Urinary bladder (tissue), 4 donors: ENCODE measurements at places on chromosomes 7 and 10. TPM values are rescaled to one million over a fixed set of nuclear protein-coding genes. Genes with fewer than 3 reads are reported as not detected.

- DNase-seq: no peak
These were observed 47.1 kb upstream of the GAD2 start for GRCh38 chr10:26169466-26169865.

DNA sequence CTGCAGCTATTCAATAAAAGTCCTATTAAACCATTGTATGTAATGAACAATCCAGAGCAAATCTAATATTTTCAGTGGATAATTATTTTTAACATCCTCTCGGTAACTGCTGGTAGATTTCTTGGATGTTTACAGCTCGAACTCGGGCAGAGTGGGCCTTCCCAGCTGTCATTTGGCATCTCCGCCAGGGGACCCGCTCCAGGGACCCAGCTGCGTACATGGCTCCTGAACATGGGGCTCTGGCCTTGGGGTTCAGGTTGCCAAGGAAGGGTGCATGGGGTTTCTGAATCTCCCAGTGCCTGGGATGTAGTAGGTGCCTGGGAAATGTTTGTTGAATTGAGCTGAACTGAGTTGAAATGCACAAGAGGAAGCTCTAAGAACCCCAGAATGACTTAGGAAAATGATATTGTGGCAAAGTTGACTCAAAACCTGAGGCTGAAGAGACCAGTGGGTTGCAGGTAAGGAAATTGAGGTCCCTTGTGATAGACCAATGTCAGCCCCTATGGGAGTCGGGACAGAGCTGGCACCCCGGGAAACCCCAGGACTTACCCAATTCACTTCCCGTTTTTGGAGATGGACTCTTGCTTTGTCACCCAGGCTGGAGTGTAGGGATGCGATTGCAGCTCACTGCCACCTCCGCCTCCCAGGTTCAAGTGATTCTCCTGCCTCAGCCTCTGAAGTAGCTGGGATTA is 228.4 kb downstream of the CUX1 start:
- DNase-seq: no peak

H2BK1 gene
- total RNA-seq: not detected

DNA sequence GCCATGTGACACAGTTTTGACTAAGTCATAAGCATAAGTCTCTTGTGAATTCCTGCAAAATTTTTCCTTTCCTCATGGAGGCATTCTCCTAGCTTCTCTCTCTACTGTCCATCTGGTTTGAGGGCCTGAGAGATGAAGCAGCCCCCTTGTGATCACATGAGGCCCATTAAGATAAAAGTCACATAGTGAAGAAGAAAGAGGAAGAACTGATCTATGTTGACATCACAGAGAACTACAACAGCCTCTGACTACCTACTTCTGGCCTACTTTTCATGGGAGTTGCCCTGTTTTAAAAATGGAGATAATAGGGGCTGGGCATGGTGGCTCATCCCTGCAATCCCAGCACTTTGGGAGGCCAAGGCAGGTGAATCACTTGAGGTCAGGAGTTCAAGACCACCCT is 50.4 kb downstream of the TFEC start:
- no peak for DNase-seq

DNA sequence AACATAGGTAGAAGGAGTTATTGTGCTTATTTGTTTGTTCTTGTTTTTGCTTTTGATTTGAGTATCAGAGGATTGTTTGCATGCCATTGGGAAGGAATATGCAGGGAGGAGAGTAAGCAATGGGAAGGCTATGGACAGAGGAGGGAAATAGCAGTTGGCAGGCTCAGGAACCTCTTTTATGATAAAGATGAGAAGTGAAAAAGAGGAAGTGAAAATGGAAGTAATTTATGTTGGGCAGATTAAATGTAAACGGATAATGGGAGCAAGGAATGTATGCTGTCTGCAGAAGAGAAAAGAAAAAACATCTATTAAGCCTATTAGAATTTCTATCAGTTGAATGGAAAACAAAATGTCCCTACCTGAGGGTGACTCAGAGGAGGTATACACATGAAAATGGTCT is 90.1 kb upstream of the NPSR1 start:
- DNase-seq: no peak

- peak; percentile 86 for DNase-seq
These were observed at the start of gene HERC4 for GRCh38 chr10:68074775-68075549. Gene HERC4, minus strand, starts transcription at chr10:68075283. Its CDS starts 2,175 bp downstream, at chr10:68073108.

- no peak for DNase-seq
These were observed 29.4 kb upstream of the ANAPC16 start for GRCh38 chr10:72186258-72186981.

PON1 gene
- not detected for total RNA-seq

GRCh38 chr10:63013755-63014154 is 119.4 kb upstream of the NRBF2 start:
- DNase-seq: no peak

DNA sequence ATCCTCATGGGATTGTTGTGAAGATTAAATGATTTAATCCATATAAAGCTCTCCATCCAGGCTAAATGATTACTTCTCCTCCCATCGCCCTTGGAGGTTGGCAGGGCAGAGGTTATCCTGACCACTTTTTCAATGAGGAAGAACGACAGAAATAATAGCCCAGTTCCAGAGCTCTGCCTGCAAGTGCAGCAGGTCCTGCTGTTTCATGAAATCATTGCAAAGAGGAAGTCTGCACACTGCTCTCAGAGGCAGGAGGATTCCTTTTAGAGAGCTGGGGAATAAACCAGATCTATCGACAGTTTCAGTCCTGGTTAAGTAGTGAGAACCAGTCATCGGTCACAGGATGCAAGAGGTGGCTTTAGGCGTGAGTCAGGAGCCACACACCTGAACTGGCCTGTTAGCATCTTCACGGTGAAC is 25.0 kb upstream of the CDH23 start:
- DNase-seq: no peak

DNA sequence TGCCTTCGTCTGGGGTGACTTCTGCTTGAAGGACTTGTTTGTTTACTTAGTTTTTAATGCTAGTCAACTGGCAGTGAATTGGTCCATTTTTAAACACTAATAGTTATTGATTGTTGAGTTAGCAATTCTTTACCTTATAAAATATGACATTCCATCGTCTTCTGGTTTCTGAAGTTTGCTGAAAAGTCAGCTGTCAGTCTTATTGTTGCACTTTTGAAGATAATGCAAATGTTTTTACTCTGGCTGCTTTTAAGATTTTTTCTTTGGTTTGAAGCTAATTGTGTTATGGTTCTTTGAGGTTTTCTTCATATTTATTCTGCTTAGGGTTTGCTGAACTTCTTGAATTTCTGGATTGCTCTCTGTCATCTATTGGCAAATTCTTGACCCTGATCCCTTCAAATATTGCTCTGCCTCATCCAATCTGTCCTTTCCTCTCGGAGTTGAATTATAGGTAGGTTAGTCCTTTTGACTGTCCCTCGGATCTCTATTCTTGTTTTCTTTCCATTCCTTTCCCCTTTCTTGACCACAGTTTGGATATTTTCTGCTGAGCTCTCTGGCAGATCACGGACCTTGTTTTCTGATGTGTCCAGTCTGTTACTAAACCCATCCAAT is 24.2 kb downstream of the MGMT start:
- no peak for DNase-seq

- no peak for DNase-seq
These were observed 30.2 kb upstream of the CXCL12 start for GRCh38 chr10:44415121-44415520.

DNA sequence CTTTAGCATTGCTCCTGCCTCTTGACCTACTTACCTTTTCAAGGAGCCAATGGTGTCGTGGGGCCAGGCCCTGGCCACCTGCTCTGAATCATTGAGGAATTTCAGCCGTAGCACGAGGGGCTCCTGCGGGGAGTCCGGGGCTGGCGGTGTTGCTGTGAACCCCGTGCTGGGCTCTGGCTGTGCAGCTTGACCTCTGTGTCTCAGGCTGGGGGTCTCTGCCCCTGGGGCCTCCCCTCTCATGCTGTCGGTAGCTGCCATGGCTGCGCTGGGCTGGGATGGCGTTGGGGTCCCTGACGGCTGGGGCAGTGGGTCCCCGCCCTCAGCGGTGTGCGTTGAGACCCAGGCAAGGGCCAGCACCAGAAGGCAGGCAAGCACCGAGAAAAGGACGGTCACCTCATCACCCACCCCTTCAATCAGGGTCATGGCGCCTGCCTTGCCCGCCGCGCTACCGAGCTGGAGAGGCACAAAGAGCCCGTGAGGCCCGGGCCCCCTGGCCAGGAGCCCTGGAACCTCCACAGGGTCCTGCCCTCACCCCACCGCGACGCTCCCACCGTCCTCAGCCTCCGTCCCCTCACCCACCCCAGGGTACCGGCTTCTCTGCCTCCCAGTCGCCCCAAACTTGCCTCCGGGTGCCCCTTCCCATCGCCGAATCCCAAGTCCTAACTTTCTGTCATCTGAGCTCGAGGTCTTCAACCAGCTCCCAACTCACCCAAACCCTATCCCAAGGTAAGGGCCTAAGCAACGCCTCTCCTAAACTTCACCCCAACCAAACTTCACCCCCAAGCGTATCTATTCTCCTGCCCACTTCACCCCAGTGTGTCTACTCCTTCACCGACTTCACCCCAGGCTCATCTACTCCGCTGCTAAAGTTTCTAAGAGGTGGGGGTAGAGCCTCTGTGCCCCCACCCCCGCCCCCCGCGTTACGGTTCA is 887 bp downstream of the TMUB1 start:
- no peak for DNase-seq

DNA sequence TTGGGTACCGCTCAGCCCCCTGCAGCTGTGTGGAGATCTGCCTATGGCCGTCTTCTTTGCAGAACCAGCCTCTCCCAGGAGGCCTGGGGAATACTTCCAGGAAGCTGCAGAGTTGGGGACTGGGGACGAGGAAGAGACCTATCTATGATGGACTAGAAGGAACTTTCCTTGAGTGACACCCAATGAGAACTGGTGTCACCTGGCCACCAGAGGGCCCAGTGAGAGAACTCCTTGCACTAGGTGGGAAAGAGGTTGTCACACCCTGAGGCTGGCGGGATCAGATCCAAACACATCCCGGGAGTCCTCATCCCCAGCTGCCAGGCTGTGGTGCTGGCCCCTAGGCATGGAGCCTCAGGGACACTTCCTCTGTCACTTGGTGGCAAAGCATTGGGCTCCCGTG is 4.9 kb upstream of the GRID2IP start:
- no peak for DNase-seq

DNA sequence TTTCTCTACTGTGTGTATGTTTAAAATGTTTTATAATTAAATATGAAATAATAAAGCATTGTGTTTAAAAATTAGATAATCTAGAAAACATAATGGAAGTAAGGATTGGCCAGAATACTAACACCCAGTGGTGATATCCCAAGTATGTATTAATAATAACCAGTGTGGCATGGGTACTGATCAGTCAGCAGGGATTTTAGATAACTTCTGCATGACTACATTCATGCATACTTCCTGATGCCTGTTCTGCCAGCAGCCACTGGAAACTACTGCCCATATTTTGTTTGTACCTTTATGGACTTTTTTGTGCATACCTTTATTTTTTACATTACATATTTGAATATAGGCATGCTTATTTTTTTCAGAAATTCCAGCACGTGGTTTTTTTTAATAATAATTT is 156.6 kb upstream of the TMEM196 start:
- no peak for DNase-seq

DNA sequence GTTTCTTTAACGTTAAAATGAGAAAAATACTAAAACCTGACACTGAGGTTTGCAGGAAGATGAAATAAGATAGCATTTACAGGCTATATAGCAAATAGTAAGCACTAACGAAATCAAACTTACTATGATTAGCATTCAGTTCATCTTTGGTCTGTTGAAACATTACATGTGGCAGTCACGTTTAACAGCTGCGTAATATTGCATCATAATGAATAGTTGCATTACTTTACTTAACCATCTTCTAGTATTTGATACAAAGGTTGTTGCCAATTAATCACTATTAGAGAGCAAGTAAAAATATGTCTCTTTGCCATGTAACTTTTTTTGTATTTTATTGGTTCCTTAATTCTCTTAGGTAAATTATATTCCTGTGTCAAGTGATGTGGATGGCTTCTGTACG is 131.8 kb upstream of the GHITM start:
- DNase-seq: no peak

DNA sequence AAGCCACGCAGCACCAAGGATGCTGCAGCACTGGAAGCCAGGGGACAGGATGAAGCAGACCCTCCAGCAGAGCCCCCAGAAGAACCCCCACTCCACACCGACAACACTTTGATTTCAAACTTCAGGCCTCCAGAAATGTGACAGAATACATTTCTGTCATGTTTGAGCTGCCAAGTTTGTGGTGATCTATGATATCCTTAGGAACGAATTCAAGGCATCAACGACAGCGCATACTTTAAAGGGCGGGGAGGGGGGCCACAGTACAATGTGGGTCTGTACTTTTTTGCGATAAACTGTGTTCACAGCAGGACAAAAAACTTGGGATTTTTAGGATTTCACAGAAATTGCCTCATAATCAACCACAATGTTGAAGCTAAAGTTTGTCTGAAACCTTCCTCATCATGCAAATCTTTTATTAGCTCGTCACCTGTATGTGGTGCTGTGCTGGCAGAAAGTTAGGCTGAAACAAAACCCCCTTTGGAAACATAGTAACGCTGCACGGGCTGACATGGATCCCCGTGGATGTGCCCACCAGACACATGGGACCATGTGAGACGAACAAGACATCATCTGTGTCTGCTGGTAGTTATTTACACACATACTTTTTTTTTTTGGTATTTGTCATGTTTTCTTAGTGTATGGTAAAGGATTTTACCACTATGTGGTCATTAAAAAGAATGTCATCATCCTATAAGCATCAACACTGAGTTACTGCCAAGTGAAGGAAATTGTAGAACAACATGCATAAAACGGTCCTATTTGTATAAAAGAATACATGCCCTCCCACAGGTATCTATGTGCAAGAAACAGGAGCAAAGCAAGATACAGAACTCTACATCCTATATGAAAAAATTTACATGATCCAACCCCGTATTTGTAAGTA is 113.3 kb upstream of the AFAP1L2 start:
- no peak for DNase-seq

- DNase-seq: no peak
These were observed 162.9 kb downstream of the SH3PXD2A start for GRCh38 chr10:103692436-103692951.

- no peak for DNase-seq
These were observed 56.1 kb upstream of the PDLIM1 start for GRCh38 chr10:95346715-95347401.

DNA sequence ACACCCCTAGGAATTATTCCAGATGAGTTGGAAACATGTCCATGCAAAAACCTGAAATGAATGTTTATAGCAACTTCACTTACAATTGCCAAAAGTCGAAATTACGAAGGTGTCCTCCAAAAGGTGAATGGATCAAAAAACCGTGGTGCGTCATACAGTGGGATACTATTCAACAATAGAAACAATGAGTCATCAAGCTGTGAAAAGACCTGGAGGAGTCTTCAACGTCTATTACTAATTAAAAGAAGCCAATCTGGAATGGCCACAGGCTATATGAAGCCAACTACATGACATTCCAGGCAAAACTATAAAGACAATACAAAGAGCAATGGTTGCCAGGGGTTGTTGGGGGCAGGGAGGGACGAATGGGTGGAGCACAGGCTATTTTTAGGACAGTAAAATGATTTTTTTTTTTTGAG is 12.6 kb upstream of the PPP2R2D start:
- DNase-seq: no peak
